Central memory CD8-positive, alpha-beta T cell (primary cell): ENCODE measurements at places on chromosomes 7 and 10.

DNA sequence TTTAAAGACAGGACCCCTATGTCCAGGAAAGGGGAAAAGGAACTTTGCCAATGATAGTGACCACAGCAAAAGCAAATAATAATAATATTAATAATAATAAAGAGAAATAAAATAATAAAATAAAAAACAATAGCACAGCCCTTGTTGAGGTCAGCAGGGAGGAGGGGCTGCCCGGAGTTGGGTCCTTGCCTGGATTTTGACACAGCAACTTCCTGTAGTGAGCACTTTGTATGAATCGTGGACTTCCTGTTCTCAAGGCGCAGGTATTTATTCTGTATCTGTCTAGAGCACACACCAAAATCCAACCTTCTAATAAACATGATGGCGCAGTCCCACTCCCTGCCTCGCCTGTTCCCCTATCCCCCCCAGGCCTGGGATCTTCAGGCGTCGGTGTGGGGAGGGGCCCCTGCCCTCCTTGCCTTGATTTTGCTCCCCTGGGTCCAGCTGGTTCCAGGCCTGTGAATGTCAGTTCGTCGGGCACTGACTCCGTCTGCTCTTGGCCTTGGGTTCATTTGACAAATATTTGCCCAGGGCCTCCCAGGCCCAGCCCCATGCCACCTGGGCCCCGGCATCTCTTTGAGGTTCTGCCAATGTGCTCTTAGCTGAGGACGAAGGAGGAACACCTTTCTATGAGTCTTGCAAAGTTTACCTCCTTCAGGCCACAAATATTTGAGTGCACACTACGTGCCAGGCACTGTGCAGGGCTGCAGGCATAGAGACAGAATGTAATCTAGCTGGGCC lies 13.9 kb downstream of the TRIM8 start:
- DNase-seq = no peak

DNA sequence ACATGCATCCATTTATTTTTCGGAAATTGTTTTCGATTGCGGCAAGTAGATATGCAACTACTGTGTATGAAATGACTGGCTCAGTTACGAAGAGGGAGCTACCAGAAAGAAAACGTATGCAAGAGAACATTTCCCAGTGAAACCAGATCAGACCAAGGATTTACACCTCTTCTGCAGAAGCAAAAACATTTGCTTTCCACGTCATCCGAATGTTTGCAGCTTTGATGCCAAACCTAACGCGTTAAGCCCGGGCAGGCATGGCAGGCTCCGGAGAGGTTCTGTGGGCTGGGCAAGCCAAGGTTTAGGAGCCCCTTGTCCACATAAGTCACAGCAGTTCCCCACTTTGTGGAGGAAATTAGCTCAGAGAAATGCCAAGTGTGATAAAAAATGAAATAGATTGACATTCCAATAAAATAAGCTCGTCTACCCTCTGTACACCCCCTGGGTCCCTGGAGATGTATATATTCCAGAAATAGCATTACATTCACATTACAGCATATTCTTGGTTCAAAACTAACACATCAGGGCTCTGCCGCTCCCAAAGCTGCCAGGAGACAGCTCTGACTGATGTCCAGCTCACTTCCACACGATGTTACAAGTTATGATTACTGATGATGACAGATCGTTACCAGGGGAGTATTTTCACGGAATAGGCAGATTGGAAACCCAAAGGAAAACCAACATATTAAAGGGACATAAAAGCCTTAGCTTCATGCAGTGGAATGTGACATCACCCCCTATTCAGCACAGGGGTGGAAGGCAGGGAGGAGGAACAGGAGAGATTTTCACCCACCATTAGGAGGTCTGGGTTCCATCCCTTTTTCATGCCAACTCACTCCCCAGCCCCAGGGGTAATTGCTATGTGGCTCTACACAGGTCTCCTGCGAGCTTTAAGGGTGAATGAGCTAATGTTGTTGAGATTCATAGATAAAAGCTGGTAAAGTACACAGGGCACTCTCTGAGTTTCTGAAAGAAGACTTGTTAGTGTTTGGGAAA lies 81.5 kb downstream of the LYZL1 start:
- DNase-seq = no peak

GRCh38 chr10:112990271-112990670 lies 40.2 kb downstream of the TCF7L2 start:
- DNase-seq = no peak

DNA sequence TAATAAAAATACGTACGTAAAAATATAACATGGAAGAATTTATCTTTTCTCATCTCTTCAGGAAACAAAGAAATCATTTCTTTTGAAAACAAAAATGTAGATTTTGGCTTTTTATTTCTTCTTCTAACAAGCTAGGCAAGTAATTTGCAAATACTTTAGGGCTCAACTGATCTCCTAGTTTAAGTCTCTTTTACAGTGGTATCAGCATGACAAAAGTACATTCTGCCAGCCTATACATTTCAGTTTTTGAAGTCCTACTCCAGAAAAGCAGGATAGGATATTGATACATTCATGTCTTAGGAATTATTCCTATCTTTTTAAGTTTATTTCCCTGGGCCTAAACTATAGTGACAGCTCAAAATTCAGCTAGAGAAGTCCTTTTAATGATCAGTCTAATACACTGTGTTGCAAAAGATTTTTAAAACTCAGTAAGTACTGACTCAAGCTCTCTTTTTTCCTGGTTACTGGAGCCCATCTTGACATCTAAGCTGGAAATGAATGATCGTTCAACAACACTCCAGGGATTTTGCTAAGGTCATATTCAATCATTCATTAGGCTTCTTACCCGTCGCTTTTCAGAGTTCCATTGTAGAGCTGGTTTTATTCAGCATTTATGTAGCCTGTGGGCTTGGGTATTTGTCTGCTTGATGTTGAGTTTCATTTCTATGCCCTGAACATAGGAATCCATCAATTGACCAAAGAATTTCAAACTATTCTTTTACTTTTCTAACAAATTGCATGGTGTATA lies 12.2 kb upstream of the FAM53B start:
- DNase-seq = no peak

GRCh38 chr10:4066581-4067390 lies 281.8 kb upstream of the KLF6 start:
- DNase-seq = no peak

- DNase-seq = peak; percentile 31
Measured at GRCh38 chr7:26667514-26668133, 196.8 kb downstream of the SKAP2 start.

DNA sequence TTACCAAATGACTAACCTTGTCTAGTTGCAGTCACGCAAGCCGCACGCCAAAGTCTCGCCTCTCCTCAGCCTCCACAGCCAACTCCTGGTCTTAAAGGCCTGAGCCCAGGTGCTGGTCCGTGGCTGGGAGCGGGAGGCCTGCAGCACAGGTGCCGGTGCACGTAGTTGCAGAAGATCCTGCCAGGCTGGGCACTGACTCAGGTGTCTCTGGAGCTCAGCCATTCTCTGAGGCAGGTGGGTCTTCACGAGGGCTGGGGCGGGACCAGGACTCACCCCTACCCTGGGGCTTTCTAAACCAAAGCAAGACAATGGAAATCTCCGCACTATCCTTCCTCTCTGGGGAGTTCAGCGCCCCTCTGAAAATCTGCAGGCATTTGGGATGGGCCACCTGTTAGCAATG lies 216.4 kb downstream of the MLLT10 start:
- no peak for DNase-seq

- no peak for DNase-seq
Measured at GRCh38 chr10:88557256-88557655, 25.9 kb downstream of the RNLS start.

DNA sequence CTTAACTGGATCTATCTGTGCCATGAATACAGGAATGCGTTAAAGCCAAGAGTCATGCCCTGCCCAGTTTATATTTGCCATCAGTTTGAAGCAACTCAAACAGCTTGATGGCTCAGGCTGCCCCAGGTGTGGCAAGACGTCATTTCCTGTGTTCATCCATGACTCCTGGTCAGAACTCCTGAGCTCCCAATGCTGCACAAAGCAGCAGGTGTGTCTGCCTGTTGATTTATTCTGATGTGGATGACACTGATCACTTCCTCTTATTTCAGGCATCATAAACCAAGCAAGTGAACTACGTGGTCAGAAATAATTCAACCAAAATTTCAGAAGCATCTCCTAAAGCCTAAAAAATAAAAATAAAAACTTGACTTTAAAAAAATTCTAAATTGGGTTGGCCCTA lies 68.5 kb downstream of the EZH2 start:
- no peak for DNase-seq

GRCh38 chr7:157708919-157709295 lies 372.1 kb downstream of the DNAJB6 start:
- no peak for DNase-seq

- DNase-seq = no peak
Measured at GRCh38 chr7:108603656-108604306, 34.1 kb downstream of the DNAJB9 start.

DNA sequence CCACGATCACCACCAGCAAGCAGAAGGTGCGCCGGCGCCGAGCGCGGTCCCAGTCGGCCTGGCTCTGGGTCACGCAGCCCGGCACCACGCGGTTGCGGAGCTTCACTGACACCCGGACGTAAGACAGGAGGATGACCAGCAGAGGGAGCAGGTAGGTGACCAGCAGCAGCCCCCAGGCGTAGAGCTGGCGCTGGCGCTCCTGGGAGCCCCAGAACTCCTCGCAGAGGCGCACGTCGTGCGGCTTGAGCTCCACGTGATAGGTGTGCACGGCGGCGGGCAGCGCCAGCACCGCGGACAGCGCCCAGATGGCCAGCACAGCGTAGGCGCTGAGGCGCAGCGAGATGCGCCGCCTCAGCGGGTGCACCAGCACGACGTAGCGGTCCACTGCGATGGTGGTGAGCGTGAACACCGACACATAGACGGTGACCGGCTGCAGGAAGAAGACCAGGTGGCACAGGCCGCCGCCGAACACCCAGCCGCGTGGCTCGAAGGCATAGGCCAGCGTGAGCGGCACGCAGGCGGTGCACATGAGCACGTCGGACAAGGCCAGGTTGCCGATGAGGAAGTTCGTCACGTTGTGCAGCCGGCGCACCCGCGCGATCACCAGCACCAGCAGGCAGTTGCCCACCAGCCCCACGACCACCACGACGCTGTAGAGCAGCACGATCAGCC lies 920 bp downstream of the PRLHR start:
- no peak for DNase-seq

GRCh38 chr7:27689591-27690164 lies 27.0 kb upstream of the HIBADH start:
- DNase-seq = no peak

- no peak for DNase-seq
Measured at GRCh38 chr7:44760034-44760580, 11.5 kb downstream of the ZMIZ2 start.
